ENCODE measurements at places on chromosomes 5 and 9.

- no peak for DNase-seq
These were observed 805.1 kb downstream of the NR2F1-AS1 start for GRCh38 chr5:92775711-92776615.

GRCh38 chr9:137383081-137383783 lies 39.7 kb downstream of the EXD3 start:
- no peak for DNase-seq

- DNase-seq = no peak
These were observed 176.1 kb downstream of the ATPSCKMT start for GRCh38 chr5:10073441-10074104.

DNA sequence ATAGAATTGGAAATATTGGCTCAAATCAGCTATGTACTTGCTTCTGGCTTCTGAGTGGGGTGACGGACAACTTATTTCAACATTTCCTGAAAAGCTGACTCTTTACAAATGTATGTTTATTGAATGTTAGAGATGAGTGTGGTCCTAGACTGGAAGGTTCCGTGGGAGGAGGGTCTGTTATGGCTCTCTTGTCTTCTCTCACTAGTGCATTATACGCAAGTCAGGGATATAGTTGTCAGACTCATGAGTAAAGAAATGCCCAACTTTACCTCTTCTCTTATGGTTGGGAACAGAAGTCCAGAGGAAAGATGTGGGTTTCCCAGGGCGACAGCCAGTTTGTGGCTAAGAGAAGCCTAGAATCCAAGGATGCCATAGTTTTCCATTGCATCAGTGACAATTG lies 839.3 kb upstream of the WWC1 start:
- DNase-seq = no peak

DNA sequence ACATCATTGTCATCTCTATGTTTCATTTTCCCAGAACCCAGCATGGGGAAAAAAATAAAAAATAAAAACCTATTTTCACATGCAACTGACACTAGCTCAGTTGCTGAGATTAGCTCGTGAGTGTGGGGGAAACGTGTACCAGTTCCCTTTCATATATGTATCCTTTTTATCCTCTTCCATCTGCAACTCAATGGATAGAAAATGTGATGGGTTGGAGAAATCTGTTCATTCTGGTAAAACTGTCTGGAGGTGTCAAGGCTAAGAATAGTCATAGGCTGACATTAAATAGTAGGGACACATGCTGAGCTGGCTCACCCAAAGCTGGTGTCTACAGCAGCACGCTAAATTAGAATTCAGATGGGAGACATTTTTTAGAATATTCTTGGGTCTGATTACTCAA lies 519.3 kb downstream of the ELAVL2 start:
- no peak for DNase-seq

- DNase-seq = no peak
These were observed 3.5 kb upstream of the GADD45G start for GRCh38 chr9:89601306-89601705.

DNA sequence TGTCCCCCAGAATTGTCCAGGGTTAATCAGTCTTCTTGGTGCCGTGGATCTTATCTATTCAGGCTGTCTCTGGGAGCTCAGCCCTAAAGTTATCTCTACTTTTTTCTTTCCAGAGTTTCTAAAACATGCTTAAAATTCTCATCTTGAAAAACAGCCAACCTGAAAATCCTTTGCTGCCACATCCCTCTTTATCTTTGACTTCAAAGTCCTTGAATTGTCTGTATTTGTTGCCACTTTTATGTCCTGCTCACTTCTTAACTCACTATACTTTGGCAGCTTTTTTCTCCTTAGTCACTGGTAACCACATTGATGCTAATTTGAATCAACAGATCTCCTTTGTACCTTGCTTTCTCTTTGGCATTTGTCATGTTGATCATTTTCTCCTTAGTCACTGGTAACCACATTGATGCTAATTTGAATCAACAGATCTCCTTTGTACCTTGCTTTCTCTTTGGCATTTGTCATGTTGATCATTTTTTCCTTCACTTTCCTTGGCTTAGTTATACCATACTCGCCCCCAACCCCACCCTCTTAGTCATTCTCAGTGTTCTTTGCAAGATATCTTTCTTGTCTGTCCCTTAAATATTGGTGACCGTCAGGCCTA lies 8.5 kb downstream of the DMXL1 start:
- DNase-seq = peak; percentile 25

DNA sequence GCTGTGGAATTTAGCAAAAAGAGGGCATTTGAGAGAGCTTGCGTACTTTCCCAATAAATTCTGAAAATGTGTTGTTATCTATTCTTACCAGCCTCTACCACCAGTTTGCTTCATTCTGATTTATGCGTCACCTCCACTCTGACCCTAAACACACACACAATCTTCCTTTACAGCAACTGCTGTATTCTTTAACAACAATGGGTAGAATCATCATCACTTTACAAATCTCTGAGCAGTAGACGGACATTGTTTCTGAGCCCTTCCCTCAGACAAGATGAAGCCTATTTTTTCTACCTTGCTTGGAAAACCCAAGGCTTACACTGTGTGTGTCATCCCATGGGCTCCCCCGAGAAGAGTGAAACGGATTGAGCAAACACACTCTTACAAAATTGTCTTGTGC lies 83.1 kb upstream of the RASA1 start:
- DNase-seq = no peak

DNA sequence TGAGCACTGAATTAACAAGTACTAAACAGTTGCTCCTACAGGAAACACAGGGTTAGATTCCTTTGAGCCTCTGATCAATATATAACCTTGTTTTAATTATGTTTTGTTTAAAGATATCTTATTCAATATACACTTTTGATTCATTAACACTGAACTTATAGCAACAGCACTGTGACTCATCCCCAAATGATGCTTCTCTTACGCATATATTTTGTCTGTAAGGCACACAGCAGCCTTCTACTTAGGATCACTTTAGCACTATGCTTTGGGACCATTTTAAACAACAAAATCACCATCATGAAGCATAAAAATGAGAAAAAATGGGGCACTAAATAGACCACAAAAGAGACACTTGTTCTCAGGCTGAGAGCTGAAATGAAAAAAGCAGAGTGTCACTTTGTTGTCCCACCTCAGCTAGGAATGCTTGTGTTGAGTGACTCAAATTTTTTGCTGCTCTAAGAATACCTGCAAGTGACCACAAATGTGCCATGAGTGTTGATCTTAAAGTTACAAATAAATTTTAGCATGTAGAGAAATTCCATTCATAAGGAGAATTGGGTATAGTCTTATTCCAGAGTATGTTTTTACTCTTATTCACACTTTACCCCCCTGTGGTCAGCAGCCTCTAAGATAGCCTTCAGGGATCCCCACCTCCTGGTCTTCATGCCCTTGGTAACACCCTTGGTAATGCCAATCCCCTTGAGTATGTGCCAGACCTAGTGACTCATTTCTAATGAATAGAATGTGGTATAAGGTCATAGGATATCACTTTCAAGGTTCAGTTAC lies 252.7 kb upstream of the IL12B start:
- DNase-seq = no peak

- DNase-seq = no peak
These were observed 25.1 kb downstream of the ADGRD2 start for GRCh38 chr9:124475158-124475867.

DNA sequence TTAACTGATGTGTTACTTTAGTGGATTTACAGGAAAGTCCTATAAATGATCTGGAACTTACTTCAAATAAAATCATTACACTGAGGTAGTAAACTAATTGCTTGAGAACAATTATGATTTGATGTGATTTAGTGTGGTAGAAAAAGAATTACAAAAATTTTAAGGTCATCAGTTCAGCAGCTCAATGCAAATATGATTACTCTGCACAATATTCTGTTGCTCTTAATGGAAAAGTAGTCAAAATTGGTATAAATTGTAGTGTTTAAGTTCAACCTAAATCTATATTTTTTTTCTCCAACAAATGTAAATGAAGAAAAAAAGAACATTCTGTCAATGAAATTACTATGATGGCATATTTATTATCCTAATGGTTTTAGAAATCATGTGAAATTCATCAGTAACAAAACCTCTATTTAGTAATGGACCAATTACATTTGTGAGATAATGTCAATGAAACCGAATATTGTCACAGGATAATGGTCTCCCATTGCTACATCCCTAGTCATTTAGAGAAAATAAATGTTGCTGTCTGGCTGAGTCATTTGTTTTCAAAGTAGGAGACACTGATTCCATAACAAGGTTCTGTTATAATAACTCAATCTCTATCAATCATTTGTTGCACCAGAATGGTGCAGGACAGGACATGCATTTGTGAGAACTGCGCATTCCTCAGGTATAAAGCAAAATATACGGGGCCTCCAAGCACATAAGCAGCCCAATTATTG lies 177.1 kb downstream of the NFIB start:
- no peak for DNase-seq

DNA sequence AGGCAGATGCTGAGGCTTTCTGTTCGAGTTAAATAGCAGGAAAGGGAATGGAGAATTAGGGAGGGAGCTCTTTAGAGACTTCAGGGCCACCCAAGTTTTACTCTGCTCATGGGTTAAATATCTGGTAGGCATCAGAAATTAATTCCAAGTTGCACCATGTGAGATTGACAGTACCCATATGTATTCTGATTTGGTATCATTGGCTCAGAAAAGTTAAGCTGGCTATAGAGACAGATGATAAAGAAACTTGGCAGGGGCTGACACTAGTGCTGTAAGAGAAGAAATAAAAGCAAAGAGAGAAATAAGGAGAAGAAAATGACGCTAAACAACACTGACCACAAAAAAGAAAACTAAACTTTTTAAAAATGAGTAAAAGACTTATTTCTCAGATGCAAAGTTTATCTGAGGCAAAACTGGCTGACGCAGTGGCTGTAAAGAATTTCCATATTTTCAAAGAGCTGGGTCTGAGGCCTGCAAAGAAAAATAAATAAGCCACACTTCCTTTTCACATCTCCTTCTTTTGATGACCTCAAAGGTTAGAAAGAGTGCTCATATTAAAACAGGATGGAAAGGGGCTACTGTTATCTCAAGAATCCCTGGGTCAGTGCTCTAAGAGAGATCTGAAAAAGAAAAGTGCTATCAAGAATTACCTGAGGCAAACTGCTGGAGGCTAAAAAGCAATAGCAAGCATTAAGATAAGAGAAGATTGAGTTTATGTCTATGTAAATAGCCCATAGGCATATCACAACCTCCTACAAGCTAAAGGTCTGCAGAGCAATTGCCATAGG lies 399.0 kb upstream of the MEF2C start:
- no peak for DNase-seq

DNA sequence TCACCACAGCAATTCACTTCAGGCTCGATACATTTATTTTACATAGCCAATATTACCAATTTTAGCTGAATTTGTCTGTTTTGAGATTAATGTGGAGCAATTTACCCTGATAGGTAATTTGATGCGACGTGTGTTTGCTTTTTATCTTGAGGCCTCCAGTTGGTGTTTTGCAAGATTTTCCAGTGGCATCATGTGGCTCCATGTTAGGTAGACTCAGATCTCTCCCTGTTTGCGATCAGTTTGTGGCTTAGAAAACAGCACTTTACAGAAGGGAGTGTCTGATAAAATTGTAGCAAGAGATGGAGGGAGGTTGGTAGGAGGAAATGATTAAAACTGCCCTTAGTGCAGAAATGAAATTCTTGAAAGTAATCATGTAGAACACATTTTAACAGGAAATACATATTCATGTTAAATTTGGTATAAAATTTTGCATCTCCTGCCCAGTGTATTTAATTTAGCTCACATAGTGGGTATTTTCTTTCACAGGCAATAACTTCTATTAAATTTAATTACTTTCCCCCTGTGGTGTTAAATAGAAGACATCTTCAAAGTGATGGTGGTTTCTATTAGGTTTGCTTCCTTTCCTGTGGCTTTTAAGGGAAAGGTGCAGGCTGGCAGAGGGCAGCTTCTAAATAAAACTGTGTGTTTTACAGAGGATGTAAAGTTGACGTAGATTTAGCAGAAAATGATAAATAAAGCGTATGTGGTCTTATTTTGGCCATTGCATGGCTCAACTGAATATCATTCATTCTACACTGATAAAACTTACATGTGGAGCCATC lies 135.8 kb downstream of the KDM4C start:
- DNase-seq = no peak

Data from activated T-helper 1 cell treated with anti-CD3 and anti-CD28 coated beads, Interleukin-12 subunit alpha, Interleukin-12 subunit beta, Interleukin-2, Interleukin-4 antibody, amounts not matched to agents 30 ng/mL and 10 ng/mL and 1 ng/mL, durations not matched to agents 14 hours and 24 hours and 36 hours (primary cell).